ENCODE measurements at places on chromosomes 5 and 9.

- no peak for DNase-seq
These were observed 18.9 kb upstream of the TMEM250 start for GRCh38 chr9:136137321-136138265.

- DNase-seq, result no peak
These were observed 118.5 kb downstream of the BRINP1 start for GRCh38 chr9:119250730-119251129.

DNA sequence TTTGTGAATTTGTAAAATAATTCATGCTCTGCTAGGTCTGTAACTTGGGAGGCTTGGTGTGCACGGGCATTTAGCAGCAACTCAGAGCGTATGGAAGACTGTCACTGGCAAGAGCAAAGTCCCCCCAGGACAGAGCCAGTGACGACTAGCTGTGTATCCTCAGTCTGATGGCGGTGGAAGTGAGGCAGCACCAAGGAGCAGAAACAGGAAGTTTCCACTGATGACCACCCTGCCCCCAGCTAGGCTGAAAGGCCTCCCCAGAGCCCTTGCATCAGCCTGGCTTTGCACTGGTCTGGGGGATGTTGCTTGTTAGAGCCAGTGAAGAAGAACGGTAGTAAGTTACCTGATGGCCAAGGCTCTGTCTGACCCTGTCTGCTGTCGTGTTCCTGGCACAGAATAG lies 66.8 kb upstream of the ABL1 start:
- no peak for DNase-seq

DNA sequence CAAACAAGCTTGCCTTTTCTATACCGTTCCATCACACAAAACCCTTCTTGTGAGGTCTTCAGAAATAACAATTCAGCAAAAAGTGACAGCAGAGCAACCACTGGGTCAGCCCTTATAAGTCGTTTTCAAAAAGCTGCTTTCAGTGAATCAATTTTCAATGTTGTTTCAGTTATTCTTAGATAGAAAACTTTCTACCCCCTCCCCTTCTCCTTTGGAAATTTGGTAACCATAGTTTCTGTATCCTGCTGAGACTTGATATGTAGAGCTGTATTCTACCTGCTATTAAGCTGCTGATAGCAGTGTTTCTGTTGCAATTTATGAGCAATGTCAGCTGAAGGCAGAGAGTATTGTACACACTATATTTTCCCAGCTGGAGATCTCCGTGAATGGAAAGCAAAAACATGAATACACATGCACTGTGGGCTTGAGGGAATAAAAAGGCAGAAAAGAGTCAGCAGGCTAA lies 75.7 kb downstream of the ZNF608 start:
- no peak for DNase-seq

- no peak for DNase-seq
These were observed 84.0 kb downstream of the OSMR start for GRCh38 chr5:38929838-38930237.

DNA sequence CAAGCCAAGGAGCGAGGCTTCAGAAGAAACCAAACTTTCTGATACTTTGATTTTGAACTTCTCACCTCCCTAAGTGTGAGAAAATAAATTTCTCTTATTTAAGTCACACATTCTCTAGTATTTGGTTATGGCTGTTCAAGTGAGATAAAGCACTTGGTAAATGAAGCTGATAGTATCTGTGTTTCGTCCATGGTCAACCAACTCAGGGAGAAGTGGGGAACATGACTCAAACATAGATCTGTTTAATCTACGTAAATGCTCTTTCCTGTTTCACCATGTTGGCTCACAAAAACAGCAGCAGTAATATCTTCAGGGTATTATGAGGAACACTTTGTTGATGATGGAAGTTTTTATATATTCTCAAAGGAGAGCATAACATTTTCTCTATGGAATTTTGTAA lies 2167.2 kb upstream of the C9orf72 start:
- no peak for DNase-seq

DNA sequence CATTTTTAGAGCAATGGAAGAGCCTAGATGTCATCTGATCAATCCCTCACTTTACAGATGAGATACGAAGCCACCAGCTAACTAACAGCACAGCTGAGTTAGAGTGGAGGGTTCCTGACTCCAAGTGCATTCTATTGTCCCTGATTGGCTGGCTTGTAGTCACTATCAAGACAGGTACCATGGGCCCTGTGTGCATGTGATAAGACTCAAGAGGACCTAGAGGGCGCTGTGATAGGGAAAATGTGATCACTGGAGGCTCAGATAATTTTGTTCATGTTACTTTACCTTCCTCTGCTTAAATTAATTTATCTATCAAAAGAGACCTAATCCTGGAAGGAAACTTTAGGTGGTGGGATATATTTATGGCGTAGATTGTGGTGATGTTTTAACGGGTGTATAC lies 19.5 kb upstream of the SNAPC3 start:
- peak; percentile 26 for DNase-seq

- peak; percentile 57 for DNase-seq
These were observed 49.9 kb upstream of the GARNL3 start for GRCh38 chr9:127214421-127215267.

Measured in SHP77 (cell line).